ENCODE measurements at places on chromosomes 16 and 17.

GRCh38 chr17:47855737-47856136 lies 4.8 kb upstream of the SP6 start:
- DNase-seq: no peak

- no peak for DNase-seq
Measured at GRCh38 chr17:29933379-29933778, 3.4 kb upstream of the SSH2 start.

DNA sequence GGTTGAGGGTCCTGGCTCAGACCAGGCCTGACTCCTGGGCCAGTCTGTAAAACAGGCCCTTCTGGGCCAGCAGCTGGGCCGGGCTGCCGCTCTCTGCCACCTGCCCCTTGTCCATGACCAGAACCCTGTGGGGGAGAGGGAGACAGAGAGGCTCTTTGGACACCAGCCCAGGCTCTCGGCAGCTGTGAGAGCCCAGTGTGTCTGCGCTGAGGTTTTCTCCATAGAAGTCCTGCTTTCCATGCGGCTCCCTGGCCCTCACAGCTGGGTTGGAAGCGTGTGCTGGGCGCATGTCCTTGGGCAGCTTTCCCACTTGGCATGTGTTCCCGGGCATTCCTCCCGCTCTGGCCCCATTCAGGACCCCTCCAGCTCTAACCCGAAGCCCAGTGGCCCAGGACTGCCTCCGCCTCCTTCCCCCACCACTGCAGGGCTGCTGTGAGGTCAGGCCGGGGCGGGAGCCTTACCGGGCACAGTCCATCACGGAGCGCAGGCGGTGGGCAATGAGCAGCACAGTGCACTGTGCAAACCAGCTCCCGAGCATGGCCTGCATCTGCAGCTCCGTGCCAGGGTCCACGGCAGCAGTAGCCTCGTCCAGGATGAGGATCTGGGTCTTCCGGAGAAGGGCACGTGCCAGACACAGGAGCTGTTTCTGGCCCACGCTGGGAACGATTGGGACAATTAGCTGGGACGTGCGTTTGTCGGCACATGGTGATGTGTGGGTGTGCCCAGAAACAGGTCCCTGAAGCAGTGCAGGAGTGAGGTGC lies 73.0 kb downstream of the ABCC6 start:
- no peak for DNase-seq

- no peak for DNase-seq
Measured at GRCh38 chr17:32488177-32488542, 1.4 kb downstream of the CDK5R1 start.

DNA sequence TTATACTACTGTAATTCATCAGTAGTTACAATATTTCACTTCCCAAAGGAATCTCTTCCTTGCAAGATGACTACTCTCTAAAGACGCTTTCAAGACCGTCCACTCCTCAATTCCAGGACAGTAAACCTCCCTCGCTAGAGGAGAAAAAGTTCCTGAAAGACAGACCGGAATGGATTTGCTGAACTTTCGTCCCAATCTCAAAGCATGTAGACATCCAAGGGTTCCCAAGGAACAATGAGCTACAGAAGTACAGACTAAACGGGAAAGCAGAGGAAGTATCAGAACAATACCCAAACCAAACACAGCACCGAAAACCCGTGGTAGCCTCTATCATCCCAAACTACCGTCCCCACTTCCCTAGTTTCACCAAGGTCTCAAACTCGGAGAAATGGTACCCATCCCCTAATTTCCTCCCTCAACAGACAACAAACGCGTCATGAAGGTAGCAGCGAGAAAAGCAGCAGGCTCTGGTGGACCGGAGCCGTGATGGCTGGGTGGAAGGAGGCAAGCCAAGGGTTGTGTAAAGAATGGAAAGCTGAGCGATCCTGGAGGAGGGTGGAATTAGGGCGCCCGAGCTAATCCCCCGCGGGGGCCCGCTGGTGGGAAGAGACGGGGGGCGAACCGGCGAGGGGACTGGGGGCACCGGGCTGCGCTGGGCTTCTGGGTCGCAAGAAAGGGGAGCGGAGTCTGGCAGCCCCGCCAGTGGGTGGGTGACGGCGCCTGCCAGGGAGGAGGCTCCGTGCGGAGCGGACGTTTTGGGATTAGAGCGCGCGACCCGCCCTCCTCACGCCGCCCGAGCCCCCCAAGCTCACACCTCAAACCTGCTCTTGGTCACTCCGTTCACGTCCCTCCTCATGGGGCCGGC lies 647 bp downstream of the FBXL20 start:
- no peak for DNase-seq

DNA sequence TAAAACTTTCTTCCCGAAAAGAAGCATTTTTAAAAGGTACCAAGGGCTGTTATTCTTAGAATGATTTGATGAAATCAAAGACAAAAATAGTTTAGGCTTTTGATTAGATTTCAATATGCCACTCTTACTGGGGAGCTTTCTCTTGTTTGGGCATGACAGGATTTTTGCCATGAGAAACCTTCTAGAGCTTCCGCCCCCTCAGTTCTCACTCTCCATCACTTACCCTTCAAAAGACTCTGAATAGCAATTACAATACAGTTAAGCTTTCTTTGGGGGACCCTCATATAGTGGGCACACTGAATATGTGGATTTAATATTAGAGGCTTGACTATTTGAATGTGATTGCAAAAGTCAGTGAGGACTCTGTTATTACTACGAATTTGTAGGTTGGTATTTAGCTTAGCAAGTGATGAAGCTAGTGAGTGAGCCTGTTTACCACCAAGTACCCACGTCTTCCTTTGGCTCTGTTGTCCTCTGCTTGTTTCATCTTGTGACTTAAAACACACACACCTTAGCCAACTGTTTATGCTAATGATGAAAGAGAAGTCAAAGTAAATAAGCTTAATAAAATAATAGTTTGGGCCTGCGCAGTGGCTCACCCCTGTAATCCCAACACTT lies 158.7 kb upstream of the TBX2 start:
- DNase-seq: no peak

DNA sequence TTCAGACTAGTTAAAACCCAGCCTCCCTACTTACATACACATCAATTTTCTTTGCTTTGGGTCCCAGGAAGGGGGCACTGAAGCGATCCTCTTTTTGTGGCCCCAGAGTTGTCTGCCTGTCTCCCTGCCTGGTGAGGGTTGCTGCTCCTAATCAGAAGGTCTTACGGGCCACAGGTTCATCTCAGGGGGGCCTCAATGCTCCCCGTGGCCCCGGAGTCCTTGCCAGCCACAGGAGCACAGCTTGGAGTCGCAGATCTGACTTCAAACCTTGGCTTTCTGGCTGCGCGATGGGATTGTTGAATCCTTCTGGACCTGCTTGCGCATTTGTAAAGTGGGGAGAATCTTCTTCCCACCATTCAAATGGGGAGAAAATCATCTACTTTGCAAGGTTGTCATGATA lies 44.8 kb upstream of the MYH10 start:
- DNase-seq: no peak

- no peak for DNase-seq
Measured at GRCh38 chr16:69476920-69477443, 52.6 kb downstream of the CYB5B start.

DNA sequence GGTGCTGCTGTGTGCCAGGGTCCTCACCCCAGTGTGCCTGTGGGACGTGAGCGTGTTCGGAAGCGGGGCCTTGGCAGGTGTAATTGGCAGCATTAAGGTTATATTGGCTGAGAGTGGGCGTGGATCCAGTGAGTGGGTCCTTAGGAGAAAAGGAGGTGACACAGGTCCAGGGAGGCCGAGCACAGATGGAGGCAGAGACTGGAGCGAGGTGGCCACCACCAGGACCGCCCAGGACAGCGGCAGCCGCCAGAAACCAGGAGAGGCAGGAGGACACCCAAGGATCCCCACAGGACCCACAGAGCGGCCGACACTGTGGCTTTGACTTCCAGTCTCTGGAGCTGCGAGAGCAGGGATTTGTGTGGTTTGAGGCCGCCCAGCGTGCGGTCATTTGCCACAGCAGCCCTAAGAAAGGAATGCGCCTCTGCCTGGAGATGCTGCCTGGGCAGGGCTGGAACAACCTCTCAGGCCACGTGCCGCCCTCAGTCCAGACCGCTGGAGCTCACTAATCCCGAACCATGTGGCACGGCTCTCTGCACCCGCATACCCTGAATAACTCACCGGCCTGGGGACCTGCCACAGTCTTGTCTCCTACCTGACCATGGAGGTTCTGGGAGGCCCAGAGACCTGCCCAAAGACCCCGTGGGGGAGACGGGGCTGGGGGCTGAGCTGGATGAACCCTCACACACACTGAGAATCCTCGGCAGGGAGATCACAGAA lies 45.4 kb downstream of the SOX8 start:
- no peak for DNase-seq

DNA sequence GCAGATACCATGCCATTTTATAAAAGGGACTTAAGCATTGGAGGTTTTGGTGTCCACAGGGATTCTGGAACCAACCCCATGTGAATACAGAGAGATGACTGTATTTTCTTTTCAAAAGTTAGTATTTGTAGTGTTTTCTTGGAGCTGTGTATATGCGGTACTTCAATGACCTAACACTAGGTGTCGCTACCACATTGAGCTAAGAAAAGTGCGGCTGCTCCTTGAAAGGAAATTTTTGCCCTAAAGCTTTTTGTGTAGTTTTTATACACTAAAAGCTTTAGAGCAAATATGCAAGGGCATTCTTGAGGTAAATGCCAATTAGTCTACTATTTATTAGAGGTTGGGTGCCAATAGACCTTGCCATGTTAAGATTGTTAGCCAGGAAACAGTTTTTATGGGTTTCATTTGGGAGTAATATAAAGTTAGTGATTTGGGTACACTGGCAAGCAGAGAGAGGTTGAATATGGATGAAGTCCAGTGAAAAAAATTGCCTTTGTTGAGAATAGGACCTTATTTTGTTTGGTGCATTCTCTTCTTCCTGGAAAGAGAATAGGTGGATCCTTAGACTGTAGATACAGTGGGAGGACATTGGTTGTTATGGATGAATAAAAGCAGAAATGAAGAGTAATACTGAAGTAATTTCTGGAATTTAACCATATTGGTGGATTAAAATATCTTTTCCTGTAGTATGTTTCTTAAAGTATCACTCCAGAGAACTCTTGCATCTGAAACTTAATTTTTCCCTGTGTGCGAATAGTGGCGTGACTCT lies 43.3 kb downstream of the BCAS3 start:
- peak; percentile 56 for DNase-seq

GRCh38 chr17:19755821-19756510 lies 7.9 kb upstream of the ALDH3A1 start:
- no peak for DNase-seq

DNA sequence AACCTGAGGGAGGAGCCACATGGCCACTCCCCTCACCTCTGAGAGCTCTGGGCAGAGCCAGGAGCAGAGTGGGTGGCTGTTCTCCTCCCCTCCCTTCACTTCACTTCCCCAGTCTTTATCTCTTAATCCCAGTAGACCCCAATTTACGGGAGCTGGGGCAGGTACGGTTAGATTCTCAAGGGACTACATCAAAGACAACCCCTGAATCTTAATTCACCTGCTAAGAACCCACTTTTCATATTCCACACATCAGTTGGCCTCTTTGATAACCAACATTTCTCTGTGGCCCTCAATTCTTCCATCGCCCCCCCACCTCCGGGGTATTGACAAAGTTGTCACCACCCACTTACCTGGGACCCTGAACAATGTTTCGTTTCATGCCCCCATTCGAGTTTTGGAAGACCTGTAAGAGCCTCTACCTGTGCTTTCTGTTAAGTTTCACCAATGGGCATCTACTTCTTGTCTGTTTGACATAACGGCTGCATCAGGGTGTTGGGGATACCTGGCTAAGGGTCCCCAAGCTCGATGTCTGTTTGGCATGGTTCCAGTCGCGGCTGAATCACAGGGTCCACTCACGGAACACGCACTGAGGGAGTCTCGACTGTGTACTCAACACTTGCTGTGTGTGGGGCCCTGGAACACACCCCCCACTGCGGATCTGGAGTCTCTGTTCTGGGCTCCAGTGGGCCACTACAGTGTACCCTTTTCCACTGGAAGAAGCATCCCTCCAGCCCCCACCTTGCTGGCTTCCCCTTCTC lies 27.8 kb downstream of the SLC38A8 start:
- no peak for DNase-seq

- no peak for DNase-seq
Measured at GRCh38 chr16:1335996-1336395, 2.6 kb downstream of the BAIAP3 start.

GRCh38 chr17:17590141-17590751 lies 1.3 kb downstream of the PEMT start:
- DNase-seq: no peak

GRCh38 chr16:6483469-6484033 lies 849.1 kb upstream of the RBFOX1 start:
- no peak for DNase-seq

- DNase-seq: no peak
Measured at GRCh38 chr17:55215711-55216110, 49.0 kb upstream of the HLF start.

DNA sequence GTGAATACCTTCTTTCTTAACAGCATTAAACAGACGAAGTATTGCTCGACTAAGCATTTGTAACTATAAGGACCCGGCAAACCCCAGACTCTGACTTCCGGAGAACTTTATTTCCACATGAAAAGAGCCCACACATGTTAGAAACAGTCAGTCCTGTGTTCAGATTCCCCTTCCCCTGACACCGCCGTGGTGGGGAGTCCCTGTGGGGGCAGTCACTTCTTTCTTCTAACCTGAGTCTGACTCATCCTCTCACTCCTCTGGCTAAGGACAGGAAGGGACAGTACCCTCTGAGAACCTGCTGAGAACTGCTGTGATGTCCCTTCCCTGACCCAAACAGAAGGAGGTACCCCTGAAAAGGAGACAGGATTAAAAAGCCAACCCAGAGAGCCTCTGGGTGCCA lies 165.1 kb downstream of the XYLT1 start:
- peak; percentile 8 for DNase-seq

GRCh38 chr16:2473999-2474876 lies 689 bp upstream of the TBC1D24 start:
- peak; percentile 67 for DNase-seq

DNA sequence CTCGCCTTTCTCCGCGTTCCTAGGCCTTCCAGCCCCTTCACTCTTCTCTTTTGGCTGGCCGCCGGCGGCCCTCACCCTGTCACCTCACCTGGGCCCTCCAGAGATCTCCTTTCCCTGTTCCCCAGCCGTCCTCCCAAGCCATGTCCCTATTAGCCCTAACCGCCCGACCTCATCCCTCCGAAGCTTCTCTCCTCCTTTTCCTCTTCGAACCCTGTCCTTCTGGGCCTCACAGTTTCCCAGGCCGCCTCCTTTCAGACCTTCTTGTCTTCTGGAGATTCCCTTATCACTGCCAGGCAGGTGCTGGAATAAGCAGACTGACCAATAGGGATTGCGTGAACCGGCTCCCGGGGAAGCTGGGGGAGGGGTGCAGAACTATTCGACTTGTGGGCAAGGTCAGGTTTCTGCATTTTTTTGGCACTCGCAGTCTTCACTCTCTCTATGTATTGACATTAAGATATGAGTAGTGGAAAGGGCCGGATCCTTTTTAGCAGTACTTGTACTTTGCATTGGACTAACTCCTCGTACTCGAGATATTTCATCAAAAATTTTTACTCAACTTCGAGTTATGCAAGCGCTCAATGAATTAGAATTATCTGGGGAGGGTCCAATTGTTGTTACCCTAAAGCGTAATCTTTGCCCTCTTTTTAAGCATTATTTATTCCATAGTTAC lies 690 bp downstream of the RHOT1 start:
- no peak for DNase-seq

DNA sequence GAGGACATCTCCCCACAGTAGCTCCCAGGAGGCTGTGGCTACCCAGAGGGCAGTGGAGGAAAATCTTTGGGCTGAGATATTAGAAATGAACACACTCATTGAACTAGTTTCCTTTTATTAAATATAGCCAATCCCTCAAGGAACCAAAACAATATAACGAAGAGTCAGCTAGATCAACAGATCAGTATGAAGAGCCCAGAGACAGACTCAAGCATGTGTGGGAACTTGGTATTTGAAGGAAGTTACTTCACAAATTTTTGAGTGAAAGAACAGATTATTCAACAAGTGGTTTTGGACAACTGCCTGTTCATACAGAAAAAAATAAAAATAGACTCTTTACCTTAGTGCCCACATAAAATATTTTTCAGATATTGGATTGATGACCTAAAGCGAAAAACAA lies 183.6 kb upstream of the PMFBP1 start:
- no peak for DNase-seq
